ENCODE measurements at places on chromosomes 3 and 15.

DNA sequence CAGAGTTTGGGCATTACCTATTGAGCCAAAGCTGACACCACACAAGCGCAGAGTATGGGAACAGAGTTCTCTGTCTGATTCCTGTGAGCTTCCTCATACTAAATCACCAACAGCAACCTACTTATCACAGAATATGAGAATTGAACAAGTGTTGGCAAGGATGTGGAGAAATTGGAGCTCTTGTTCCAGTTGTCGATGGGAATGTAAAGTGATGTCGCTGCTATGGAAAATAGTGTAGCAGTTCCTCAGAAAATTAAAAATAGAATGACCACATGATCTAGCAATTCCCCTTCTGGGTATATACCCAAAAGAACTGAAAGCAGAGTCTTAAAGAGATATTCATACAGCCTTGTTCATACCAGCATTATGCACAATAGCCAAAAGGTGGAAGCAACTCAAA lies 33.4 kb downstream of the CD86 start:
- DNase-seq: no peak

- DNase-seq: no peak
These were observed 81.5 kb downstream of the DHX36 start for GRCh38 chr3:154242766-154243165.

DNA sequence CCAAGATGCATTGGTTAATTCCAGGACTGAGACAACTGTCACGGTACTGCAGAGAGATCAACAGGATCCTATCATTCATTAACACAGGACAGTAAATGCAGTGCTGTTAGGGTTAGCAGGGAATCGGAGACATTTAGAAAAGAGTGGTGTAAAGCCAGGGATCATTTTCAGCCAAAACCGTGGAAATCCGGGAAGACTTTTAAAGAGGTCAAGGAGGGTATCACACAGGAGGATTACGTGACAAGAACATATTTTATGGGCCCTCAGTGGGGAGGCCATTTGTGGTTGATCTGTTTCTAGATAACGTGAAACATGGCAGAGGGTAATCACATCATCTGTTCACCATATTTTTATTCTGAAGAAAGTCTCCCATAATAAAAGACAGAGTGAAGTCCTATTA lies 216.1 kb downstream of the PTPRG start:
- no peak for DNase-seq

DNA sequence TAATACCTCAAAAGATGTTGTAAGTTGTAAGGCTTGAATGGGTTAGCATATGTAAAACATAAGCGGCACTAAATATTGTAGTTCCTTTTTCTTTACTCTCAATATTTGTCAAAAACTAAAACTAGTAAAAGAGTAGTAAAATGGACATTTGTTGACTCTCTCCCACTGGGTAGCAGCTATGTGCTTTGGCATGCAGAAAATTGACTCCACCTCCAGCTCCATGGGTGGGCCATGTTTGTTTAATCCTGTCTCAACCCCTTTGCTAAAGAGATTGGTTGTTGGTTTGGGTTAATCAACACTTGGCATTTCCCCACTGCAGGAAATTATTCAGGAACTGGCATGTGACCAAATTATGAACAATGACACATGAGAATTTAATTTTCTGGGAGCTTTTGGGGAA lies 114.8 kb downstream of the EOMES start:
- DNase-seq: no peak

- DNase-seq: no peak
These were observed 51.8 kb downstream of the CMTM7 start for GRCh38 chr3:32443478-32443877.

DNA sequence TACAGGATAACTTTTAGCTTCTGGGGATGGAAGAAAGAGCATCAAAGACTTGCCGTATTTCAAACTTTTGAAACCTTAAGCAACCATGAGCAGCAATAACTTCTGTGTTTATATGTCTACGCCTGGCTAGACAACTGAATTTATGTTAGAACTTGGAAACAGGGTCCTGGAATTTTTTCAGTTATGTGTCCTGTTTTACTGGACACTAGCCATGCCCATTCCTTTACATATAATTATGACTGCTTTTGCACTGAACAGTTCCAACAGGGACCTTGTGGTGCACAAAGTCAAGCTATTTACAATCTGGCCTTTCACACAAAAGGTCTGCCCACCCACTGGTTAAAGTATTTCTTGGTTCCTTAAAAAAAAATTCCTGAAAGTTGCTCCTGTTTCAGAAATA lies 37.1 kb downstream of the TJP1 start:
- no peak for DNase-seq

DNA sequence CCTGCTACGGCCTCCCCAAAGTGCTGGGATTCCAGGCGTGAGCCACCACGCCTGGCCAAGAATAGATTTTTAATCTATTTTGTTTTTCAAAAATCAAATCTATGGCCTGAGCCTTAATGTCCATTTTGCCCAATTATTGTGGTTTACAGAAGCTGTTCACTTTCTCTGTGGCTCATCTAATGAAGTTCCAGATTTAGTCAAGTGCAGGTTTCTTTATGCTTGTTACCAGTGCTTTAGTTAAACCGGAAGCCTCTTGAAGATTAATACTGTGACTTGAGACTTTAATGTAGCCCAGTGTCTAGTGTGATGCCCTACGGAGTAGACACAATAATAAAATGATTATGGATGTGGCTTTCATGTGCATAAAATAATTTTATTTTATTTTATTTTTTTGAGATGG lies 16.5 kb upstream of the EDEM1 start:
- DNase-seq: no peak
